ENCODE measurements at places on chromosomes 6 and 20. TPM values are rescaled to one million over a fixed set of nuclear protein-coding genes. Genes with fewer than 3 reads are reported as not detected.

KIAA0408 gene
- total RNA-seq: 0.51 TPM

DNA sequence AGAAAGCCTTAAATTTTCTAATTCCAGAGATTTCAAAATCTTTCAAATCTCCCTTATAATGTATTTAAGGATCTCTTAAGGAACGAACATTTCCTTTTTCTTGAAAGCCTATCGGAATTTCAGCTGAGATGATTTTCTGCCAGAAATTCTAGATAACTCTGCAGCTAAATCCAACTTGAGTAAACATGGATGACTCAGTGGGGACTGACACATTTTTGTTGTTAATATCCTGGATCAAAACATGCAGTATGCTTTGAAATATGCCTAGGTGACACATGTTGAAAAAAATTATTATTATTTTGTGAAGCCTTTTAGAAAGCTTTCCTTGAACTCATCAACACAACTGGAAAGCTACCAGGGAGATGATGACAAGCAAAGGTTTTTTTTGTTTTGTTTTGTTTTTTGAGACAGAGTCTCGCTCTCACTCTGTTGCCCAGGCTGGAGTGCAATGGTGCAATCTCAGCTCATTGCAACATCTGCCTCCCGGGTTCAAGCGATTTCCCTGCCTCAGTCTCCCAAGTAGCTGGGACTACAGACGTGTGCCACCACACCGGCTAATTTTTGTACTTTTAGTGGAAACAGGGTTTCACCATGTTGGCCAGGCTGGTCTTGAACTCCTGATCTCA, 140.1 kb upstream of the SNX9 start:
- peak; percentile 44 for DNase-seq

DNA sequence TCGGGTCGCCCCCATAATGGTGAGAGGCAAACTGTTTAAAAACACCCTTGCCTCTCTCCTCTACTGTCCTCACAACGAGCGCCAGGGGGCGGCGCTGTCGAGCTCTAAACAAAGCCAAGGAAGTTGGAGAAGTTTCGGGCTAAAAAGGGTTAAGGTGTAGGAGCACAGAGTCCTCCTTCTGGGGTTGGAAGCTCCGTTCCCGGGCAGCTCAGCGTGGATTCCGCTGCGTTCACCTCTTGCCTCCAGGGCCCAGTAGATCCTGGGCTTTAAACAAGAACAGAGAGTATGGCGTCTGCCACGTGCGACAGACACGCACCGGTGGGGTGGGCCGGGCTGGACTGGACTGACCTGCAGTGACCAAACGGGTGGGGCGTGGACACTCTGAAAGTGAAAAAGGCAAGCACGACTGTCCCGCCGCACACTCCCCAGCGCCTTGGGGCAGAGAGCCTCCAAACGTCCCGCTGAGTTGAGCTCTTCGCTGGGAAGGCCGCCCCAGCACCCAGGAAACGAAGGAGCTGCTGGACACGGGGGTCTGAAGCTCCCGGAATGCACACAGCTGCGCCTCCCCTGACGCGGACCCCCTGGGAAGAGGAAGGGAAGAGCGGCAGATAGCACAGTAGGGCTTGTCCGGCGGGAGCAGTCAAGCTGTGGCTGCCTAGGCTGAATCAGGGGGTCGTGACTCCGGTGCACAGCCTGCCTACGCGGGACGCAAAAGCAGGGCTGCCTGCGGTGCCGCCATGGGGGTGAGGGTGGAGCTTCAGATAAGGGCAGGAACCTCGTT, 1.6 kb upstream of the THBD start:
- peak; percentile 89 for DNase-seq

- no peak for DNase-seq
Observed at GRCh38 chr6:154301839-154302752, 54.5 kb downstream of the IPCEF1 start.

DNA sequence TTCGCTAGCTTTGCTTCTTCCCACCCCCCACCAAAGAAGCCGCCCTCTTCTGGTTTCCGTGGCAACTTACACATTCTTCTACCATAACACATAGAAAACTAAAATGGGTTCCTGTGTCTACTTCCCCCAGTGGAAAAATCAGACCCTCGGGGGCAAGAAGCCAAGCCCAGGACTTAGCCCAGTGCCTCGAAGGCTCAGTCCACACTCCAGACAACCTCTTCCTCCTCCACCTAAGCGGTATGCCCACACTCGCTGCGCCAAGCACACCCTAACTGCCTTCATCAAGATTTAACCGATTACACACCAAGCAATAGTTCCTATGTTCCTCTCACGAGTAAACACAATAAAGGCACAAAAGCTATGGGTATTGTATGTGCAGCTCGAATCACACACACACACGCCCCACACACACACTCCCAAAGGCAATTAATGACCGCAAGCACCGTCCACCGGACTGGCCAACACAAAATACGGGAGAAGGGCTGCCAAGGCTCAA, 537 bp downstream of the PPIL4 start:
- no peak for DNase-seq

EBF4 gene
- 4.8 TPM for total RNA-seq

DNA sequence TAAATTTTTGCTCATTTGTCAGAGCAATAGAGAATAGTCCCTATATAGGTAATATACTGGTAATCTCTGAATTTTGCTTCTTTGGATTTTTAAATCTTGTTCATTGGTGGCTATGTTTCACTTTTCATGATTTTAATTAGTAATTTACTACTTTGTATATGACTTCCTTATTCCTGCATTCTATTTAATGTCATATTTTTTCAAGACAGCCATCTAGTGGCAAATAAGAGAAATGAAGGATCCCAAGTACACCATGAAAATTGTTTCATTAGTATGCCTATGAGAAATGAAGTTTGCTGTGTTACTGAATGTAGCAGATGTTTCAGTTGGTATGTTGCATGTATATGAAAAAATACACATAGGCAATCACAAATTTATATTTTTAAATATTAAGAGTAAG, 82.4 kb downstream of the ZNF292 start:
- no peak for DNase-seq

GRCh38 chr6:143515061-143515760, 3.7 kb upstream of the FUCA2 start:
- peak; percentile 82 for DNase-seq

DNA sequence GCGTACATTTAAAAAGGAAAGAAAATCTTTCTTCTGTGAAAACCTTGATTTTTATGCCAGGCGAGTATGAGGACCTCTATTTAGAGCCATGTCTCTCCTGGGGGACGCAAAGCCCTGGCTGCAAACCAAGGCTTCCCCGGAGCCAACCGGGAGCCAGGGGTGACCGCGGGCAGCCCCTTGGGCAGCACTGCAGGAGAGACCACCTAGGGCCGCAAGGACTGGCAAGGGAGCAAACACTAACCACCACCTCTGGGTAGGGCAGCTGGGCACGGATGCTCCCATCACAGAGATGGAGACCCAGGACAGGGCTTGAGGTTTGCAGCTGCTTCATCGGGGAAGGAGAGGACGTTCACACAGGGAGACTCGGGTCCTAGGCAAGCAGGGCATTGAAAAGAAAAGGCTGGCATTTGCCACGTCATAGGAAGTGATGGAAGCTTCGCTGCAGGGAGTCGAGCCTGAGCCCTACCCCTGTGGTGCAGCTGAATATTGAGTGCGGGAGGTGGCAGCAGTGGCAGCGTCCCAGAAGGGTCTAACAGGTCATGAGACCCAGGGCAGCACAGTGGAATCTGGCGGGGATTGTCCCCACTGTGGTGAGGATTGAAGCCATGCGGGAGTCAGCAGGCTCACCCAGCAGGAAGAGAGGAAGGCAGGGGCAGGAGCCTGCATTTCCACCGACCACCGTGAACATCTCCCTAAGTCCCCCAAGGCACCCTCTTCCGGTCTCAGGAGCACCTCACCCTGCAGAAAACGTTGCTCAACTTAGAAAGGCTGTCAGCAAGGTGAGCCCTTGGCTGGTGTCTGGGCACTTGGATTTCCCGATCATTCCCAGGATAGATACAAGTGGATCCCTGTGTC, 156.2 kb upstream of the CST7 start:
- DNase-seq: no peak

DNA sequence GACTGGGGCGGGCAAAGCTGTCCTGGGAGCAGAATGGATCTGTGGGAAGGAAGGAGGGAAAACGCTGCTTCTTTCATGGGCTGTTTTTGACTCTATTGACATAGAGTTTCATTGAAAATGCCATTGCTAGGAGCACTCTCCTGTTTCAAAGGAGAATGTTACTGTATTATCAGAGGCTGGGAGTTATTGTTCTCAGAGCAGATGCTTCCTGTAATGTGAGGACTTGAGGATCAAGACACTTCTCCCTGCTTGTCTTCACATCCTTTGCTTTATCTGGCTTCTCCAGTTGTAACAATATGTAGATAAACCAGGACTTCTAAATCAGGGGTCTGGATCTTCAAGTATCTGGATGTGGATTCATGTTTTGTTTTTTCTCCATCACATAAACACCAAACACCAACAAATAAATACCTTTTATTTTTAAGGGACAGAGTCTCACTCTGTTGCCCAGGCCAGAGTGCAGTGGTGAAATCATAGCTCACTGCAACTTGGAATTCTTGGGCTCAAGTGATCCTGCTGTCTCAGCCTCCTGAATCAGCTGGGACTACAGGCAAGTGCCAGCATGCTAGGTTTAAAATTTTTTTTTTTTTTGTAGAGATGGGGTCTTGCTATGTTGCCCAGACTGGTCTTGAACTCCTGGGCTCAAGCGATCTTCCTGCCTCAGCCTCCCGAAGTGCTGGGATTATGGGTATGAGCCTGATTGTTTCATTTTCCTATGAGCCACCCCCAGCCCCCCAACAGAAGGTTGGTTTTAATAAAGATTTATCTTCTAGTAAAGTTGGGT, 3.9 kb downstream of the CD109 start:
- no peak for DNase-seq

DNA sequence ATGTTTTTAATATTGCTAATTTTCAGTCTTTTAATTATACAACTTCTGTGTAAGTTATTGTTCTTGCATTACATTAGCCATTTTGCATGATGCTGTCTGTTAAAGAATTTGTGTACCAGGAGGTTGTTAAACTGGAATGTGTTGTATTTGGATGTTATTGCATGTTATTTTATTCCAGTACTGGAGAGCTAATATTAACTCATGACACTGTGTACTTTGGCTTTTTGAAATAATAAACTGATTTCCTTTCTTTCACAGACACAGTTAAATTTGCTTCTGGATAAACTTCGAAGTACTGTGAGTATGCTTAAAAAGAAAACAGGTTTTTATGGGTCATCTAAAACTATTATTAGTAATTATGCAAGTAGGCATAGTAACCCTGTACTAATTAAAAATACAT, 121.3 kb downstream of the MYO6 start:
- DNase-seq: no peak

DNA sequence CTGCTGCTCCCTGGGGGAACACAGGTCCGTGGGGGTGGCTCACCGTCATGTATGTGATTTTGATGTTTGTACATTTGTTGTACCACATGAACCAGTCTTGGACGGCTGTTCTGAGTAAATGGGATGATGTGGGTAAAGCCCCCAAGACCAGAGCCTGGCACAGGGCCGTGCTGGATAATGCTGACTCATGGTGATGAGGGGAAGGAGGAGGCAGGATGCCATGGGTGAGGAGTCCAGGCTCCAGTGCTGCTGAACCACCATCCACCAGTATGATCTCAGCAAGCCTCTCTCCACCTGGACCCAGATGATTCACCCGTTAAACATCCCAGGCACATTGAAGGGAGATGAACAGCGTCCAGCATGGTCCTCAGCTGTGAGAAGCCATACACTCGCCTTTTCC, 9.6 kb upstream of the APCDD1L start:
- no peak for DNase-seq

XKR7 gene
- not detected for total RNA-seq

NEU1 gene
- total RNA-seq: 19.4 TPM

GRCh38 chr20:62691487-62691886, 17.1 kb upstream of the NTSR1 start:
- DNase-seq: no peak

HLA-DQB1 gene
- total RNA-seq: 3.7 TPM

DNA sequence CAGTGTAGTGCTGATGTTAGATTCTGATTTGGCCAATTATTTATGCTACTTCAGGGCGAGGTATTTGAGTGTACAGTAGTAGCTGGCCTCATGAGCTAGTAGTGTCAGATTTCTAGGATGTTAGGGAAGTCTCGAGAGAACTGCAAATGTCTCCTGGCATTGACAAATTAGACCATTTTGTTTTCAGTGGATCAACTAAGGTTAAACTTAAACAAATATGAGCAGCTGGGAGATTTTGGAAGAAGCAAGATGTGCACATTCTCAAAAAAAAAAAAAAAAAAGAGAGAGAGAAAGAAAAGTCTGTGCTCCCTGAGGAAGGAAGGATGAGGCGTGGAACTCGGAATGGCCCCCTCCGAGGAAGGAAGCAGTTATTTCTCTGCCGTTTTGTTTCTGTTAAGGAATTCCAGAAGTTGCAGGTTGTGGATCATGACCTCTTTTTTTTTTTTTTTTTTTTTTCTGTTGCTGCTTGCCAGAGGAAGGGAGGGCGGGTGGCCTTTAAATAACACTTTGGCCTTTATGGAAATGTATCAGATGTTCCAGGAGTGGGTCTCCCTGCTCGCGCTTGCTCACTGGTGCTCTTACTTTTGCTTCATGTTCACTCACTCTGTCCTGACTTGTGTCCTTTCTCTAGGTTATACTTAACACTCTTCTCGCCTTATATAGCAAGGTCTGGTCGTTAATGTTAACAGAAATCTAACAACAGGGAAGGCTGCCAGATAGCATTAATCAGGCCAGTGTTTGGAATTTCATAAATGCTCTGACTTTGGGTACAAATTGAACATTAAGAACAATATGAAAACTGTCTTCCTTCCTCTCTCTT, 124.4 kb downstream of the TCP11 start:
- DNase-seq: no peak

GRCh38 chr20:46689754-46690085, 476 bp upstream of the TP53RK start:
- DNase-seq: no peak

DNA sequence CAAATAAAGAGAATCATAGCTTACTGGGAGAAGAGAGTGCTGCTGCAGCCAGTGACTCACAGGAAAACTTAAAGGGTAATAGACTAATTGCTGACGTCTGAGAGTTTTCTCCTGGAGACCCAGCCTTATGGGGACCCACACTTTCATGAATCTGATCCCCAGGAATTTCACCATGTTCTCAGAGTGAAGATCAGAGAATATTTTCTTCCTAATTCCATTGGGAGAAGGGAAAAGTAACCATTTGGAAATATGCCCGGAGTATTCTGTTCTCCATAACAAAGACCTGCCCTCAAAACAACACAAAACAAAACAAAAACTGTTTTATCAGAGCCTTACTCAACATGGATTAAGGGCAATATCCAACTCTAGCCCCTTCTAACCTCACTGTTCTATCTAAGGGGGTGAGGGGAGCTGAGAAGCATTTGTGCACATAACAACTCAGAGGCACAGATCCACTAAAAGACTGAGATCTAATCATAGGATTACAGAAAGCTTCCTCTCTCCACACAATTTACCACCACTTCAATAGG, 168.2 kb upstream of the SSTR4 start:
- DNase-seq: no peak

- DNase-seq: no peak
Observed at GRCh38 chr20:21028436-21028835, 77.7 kb downstream of the LINC00237 start.

DNA sequence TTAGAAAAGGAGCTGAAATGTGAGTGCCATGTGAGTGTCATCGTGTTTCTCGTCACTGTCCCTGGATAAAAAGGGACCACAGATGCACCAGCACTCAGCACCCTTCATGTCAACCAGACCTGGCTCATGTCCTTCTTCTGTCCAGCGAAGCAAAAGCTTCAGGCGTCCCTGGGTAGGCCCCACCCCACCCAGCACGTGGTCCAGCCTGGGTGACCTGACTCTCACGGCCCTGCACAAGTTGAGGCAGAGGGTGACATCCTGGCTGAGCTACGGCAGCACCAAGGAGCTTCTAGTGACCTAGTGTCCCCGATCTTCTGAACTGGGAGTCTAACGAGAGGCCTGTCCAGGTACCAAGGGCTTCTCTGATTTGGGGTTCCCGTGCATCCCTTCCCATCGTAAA, 37.8 kb downstream of the PSMG4 start:
- DNase-seq: peak; percentile 53

FNDC1 gene
- total RNA-seq: 1.9 TPM
